ENCODE measurements at places on chromosomes 7 and 10.

- DNase-seq = no peak
These were observed 89.1 kb upstream of the SP4 start for GRCh38 chr7:21338728-21339164.

- DNase-seq = no peak
These were observed 64.4 kb downstream of the RAB18 start for GRCh38 chr10:27568196-27569175.

- DNase-seq = no peak
These were observed 27.1 kb upstream of the PTPRN2 start for GRCh38 chr7:158614700-158615099.

DNA sequence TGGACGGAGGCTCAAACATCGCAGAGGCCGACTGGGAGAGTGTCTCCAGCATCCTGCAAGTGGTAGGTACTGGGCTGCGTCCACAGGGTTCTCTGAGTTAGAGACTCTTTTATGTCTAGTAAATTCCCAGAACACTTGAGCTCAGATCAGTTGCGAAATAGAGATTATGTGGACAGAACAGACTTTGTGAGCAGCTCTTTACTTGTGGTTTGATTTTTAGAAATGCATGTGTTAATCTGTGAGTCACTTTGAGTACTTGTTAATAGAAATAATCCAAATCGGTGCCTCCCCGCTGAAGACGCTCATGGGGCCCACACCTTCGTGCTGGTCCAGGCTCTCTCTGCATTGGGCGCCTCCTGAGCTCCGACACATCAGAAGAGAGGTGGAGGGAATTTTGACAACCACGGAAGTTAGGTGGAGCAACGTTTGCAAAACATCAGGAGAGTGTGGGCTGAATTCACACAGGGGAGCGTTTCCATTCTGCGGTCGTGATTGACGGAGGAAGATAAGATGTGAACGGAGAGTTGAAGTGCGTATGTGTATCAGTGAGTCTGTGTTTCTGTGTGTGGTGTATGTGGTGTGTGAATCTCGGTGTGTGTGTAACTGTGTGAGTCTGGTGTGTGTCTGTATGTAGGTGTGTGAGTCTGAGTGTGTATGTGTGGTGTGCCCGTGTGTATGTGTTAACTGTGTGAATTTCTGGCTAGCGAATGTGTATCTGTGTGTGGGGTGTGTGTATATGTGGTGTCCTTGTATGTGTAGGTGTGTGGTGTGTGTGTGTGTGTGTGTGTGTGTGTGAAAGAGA lies 32.1 kb downstream of the PFKP start:
- DNase-seq = no peak

DNA sequence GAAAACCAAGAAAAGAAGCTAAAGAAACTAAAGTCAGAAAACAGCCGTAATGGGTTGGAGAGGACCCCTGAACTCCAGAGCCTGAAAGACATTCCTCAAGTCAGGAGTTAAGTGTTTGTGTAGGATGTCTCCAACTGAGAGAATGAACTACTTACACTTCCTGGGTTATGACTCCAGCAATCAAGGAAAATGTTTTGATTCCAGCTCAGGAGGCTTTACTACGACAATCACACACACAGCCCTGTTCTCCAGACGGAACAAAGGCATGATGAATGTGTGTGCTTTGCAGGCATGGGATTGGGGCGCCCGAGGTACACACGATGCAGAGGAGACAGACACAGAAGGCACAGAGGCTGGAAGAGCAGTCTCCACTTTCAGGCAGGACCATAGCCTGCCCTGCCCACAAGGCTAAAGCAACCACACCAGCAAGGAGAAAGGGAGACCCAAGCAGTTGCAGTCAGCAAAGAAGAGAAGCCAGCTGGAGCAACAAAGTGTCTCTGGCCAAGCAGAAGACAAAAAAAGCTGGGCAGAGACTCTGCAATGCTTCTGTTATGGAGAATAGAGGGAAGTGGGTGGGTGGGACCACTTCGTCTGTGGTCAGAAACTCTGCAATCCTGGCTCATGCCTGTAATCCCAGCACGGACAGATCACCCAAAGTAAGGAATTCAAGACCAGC lies 89.1 kb downstream of the GRB10 start:
- no peak for DNase-seq

- DNase-seq = no peak
These were observed 1019.7 kb upstream of the LRRN3 start for GRCh38 chr7:110071192-110071591.

GRCh38 chr7:45456105-45456504 lies 118.1 kb upstream of the ADCY1 start:
- no peak for DNase-seq

DNA sequence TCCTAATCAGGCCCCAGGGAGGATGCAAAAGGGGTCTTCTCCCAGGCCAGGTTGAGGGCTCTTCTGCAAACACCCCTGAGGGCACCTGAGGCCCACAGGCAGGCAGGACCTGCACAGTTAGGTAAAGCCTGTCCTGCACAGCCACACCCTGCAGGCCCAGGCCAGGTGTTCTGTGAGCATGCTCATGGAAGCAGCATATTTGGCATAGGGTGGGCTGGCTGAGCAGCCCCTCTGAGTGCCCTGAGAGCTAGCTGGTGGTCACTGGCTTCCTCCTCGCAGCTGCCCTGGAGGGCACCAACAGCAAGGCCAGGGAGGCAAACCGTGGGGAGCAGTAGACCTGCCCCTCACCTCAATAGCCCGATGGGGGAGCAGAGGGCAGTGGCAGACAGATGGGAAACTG lies 3.7 kb upstream of the RET start:
- no peak for DNase-seq

DNA sequence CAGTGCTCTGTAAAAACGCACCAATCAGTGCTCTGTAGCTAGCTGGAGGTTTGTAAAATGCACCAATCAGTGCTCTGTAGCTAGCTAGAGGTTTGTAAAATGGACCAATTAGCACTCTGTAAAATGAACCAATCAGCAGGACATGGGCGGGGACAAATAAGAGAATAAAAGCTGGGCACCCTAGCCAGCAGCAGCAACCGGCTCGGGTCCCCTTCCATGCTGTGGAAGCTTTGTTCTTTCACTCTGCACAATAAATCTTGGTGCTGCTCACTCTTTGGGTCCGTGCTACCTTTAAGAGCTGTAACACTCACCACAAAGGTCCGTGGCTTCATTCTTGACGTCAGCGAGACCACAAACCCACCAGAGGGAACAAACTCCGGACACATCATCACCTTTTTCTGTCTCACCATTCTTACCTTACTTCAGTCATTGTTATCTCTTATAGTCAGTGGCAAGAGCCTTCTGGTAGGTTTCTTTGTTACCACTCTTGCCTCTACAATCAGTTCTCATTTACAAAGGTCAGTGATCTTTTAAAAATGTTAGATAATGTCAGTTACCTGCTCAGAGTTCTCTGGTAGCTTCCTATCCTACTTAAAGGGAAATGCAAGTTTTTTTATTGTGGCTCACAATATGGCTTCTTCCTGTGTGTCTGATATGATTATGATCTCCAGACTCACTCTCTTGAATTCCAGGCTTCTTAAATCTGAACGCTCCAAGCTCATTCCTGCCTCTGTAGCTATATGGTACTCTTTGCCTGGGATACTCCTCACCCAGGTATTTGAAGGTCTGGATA lies 4.5 kb downstream of the STAM start:
- DNase-seq = peak; percentile 39

DNA sequence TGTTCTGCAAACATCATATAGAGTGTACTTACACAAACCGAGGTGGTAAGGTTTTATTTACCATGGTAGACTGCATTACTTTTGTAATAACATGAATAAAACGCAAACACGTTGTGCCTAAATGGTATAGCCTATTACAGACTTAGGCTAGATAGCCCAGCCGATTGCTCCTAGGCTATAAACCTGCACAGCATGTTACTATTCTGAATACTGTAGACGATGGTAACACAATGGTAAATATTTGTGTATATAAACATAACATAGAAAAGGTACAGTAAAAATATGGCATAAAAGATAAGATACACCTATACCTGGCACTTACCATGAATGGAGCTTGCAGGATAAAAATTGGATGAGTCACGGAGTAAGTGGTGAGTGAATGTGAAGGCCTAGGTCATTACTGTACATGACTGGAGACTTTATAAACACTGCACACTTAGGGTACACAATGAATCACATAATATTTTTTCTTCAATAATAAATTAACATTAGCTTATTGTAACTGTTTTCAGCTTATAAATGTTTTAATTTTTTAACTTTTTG lies 16.3 kb downstream of the AKR1D1 start:
- no peak for DNase-seq

- no peak for DNase-seq
These were observed 423.8 kb downstream of the GALNT17 start for GRCh38 chr7:71555758-71556157.

DNA sequence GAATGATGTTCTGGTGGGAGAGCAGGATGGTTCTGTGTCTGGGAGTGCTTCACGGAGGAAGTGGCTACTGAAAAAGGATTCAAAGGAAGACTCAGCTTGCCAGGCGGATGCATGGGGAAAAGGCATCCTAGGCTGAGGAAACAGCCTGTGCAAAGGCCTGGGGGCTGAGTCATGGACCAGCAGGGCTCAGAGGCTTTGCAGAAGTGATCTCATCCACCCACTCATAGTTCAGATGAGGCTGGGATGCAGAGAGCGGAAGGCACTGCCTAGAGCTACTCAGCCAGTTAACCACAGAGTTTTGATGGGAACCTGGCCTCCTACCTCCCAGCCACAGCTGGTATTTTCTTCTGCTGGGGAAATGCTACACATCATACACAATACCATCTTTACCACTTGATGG lies 15.8 kb upstream of the ADAMTS14 start:
- DNase-seq = no peak

DNA sequence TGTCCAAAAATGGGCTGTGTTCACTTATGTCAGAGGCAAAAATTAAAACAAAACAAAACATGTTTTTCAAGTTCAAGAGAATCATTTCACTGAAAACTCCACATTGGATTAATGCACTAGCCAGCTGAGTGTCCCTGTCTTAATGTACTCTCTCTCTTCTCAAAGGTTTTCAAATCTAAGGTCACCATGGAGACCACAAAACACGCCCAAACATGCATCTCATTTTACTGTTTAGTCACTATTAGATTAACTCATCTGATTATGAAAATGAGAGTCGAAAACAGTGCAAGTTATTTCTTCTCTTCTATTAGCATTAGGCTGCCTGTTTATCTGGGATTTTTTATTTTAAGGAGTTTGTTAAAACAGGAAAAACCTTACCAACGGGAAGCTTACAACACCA lies 70.8 kb upstream of the ASAH2 start:
- no peak for DNase-seq

GRCh38 chr7:79282070-79282694 lies 171.3 kb downstream of the MAGI2 start:
- no peak for DNase-seq

GRCh38 chr7:131604841-131605279 lies 48.4 kb upstream of the PODXL start:
- DNase-seq = no peak

DNA sequence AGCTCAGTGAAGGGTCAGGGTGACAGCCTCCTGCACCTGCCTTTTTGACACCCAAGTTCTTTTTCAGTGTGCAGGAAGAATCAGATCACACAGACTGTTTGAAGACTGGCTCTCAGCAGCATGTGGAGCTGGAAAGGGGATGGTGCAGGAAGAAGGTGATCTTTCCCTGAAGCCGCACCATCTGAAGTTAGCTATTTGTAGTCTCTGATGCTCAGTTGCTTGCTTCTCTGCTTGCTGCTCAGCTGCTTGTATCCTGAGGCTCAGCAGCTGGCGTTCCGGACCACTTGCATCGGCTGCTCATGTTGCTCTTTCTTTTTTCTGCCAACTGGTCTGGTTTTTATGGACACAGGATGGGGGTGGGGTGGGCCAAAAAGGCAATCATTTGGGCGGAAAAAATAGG lies 15.8 kb upstream of the DNMBP start:
- no peak for DNase-seq

DNA sequence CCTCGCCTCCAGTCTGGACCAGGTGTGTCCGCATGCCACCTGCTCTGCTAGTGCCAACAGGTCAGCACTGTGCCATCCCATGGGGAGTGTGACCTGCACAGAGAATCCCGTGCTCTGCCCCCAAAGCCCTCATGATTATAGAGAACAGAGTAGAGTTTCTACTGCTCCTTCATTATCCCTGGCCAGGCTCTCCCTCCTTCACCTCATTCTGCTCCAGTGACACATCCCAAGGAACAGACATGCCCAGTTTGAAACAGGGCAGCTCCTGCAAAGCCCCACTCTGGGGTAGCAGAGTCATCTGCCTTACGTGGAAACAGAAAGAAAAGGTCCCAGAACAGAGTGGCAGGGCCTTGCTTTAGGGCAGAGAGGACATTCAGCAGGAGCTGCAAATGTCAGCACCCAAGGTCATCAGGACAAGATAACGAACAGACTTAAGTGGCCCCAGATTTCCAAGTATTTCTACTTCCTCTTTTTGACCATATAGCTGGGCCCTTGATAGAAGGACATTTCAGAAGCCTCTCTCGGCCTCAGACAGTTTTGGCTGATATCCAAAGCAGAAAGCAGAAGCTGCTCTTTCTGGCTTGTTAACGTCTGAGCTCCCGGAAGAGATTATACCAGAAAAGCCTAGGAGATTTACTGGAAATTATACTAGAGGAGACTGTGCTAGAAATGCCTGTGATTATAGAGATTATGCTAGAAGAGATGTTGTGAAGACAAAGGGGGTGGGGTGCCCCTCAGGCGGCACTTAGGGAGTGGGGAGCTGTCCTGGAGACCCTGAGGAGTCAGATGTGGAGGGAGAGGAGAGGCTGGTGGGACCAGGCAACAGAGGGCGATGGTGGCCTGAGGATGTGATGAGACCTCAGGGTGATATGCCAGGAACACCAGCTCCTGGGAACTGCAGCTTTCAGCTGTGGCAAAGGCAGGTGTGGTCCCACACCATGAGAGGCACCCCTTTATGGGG lies 12.6 kb downstream of the TMEM176B start:
- no peak for DNase-seq

- no peak for DNase-seq
These were observed 5.8 kb downstream of the ZNF365 start for GRCh38 chr10:62380016-62380415.

DNA sequence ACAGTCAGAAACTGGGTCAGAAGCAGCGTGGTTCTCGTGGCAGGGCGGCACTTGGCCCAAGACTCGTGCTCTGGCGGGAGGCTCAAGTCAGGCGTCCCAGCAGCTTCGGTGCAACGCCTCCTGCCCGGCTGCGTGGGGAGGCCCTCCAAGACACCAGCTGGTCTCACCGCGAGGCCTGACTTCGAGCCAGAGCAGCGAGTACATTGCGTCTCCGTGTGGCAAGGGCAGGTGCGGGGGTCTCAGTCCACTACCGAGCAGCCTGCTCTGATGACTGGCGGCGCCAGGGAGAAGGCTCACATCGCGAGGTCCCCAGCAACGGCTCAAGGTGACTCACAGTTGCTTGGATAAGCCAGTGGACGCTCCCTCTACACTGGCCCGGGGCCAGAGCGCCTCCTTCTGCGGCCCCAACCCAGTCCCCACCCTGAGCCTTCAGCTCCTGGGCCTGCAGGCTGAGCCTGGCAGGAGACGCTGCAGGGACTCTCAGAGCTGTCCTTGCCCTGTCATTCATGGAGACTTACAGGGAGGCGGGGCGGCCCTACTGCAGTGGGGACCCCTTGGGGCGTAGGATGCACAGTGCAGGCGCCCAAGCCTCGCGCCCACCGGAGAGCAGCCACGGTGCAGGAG lies 41.9 kb upstream of the PRKAR1B start:
- DNase-seq = no peak

GRCh38 chr7:91114232-91114631 lies 150.0 kb upstream of the FZD1 start:
- no peak for DNase-seq

- no peak for DNase-seq
These were observed 66.1 kb downstream of the SAMD9 start for GRCh38 chr7:93051660-93052059.
